ENCODE measurements at places on chromosomes 6 and 20.

GRCh38 chr6:156971153-156971885 lies 194.1 kb downstream of the ARID1B start:
- no peak for DNase-seq
- no peak overlapping the region for H3K27ac ChIP-seq
- no peak overlapping the region for H3K4me3 ChIP-seq
- peaks cover 64% of the 10 kb centered on the region for H3K4me1 ChIP-seq
- H3K36me3 ChIP-seq: no peaks in the 10 kb centered on the region

- no peak overlapping the region for H3K4me3 ChIP-seq
- no peaks in the 10 kb centered on the region for H3K36me3 ChIP-seq
- H3K27me3 ChIP-seq: no peaks in the 10 kb centered on the region
- no peak overlapping the region for H3K27ac ChIP-seq
Observed at GRCh38 chr6:164563924-164564323, 745.5 kb downstream of the C6orf118 start.

DNA sequence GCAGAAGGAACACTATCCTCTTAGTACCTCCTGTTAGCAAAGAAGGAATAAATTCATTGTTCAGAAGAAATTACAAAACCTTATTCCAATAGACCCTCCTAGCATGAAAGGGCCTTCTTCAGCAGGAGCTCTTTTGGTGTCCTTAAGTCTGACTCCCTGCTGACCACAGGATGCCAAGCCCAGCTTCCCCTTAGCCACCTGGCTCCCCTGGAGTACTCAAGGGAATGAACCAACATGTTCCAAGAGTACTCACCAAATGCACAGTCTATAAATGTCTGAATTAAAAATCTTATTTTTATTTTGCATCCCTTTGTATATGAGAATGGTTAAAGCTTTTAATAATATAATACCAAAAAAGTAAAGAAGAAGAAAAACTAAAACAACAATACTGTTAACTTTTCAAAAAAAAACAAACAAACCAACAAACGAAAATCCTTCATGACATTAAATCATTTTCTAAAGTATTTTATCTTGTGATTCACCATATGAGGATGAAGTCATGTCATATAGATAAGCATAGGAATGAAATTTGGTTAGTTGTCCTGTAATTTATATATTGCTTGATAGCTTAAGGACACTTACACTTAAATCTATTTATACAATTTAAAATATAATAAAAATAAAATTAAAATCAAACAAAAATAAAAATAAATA lies 1355.1 kb downstream of the HACE1 start:
- H3K4me3 ChIP-seq: no peak overlapping the region
- DNase-seq: no peak
- no peaks in the 10 kb centered on the region for H3K36me3 ChIP-seq

GRCh38 chr20:47711046-47711752 lies 74.1 kb downstream of the SULF2 start:
- no peak overlapping the region for H3K27ac ChIP-seq
- H3K4me1 ChIP-seq: no peaks in the 10 kb centered on the region
- no peak overlapping the region for H3K4me3 ChIP-seq
- H3K36me3 ChIP-seq: no peaks in the 10 kb centered on the region
- no peak for DNase-seq

- DNase-seq: no peak
- peak within 1 kb of the TSS; percentile 78 for H3K27ac ChIP-seq
- peaks cover 23% of the 10 kb centered on the region for H3K4me1 ChIP-seq
- H3K36me3 ChIP-seq: peaks cover 32% of the 10 kb centered on the region
Observed at GRCh38 chr6:31157513-31158139, at the start of gene CCHCR1. Gene CCHCR1, minus strand, starts transcription at chr6:31157802. Its CDS starts 202 bp downstream, at chr6:31157600.

DNA sequence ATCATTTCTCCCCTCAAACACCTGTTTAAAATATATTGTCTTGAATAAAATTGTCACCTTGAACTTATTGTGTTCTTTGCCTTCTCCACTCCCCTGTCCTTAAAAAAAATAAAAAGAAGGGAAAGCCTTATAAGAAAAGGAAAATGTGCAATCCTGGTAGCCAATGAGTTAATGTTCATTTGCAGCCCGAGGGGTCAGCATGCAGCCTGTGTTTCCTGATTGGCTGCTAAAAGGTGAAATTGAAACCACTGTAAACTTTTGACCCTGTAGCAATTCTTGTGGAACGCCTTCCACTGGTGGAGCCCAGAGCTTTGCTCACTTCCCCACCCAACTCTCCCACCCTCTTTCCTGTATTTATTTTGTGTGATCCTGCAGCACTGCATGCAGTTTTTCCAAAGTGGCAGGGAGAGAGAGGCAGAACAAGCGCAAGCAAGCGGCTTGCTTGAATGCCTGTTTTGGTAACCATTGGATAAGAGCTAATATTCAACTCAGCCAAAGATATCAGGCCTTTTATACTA lies 74.9 kb downstream of the NCOA3 start:
- peak overlapping the region; percentile 22 for H3K27ac ChIP-seq
- H3K27me3 ChIP-seq: no peaks in the 10 kb centered on the region
- DNase-seq: peak; percentile 57
- peaks cover 68% of the 10 kb centered on the region for H3K4me1 ChIP-seq
- H3K36me3 ChIP-seq: peaks cover 4% of the 10 kb centered on the region

DNA sequence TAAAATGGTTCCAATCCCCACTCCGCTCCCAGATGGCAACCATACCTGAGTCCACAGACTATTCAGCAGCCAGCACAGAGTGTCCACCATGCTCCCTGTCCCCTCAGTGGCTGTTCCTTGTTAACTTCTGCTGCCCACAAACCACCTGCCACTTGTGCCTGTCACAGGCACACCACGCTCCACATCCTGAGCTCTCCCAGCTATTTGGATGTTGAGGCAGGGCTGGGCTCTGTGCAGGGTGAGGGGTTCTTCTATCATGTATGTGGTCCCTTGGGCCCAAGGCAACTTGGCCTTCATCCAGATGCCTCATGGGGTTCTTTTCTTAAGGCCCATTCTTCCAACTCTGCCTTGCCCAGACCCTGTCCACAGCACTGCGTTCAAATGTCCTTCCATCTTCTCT lies 34.0 kb upstream of the NXT1 start:
- H3K36me3 ChIP-seq: no peaks in the 10 kb centered on the region
- H3K4me3 ChIP-seq: no peak overlapping the region
- H3K4me1 ChIP-seq: no peaks in the 10 kb centered on the region
- H3K27ac ChIP-seq: no peak overlapping the region

- peak overlapping the region; percentile 80 for H3K4me3 ChIP-seq
- peaks cover 50% of the 10 kb centered on the region for H3K4me1 ChIP-seq
- peak overlapping the region; percentile 96 for H3K27ac ChIP-seq
Observed at GRCh38 chr6:32177183-32177787, 920 bp upstream of the RNF5 start.

DNA sequence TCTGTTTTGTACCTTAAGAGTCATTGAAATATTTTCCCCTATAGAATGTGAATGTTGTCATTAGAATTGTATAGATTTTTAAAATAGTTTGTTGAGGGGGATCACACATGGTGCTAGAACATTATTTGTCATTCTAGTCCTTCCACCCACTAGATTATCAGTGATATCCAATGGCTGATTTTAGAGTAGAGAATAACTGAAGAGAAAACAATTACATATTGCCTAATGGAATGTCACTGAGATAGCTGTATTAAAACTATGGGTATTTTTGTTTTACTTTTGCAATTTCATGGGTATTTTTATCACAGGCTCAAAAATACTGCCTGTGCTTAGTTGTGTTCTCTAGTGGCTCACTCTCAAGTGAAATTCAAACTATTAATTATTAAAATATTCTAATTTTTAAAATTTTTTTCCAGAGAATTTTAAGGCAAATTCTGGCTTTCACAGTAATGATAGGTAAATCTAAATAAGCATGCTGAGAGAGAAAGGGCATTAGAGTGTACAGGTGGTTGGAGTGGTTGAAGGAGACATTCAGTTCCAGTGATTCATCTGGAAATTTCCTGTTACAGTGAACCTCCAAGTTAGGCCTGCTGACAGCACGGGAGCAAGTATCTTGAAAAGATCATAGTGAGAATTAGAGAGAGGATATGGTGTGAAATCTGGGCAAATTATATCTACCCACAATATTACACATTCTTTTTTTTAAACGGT lies 399.6 kb downstream of the NKAIN2 start:
- H3K27ac ChIP-seq: no peak overlapping the region
- H3K27me3 ChIP-seq: no peaks in the 10 kb centered on the region
- H3K4me3 ChIP-seq: no peak overlapping the region
- H3K36me3 ChIP-seq: no peaks in the 10 kb centered on the region
- H3K4me1 ChIP-seq: no peaks in the 10 kb centered on the region

DNA sequence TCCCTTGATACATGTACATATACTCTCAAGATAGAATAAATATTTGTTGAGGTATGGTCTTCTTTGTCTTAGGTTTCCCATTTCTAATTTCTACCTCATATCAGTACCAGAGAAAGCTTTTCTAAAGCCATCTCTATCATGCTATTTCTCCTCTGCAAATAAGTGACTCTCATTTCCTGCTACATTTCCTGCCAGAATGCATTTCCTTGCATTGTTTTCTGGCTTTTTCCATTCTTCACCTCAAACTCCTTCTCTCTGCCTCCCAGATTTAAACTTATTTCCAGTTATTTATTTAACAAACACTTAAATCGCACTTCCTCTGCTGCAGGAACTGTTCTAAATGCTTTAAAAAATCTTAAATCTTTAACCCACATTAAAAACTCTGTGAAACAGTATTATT lies 74.4 kb upstream of the STMND1 start:
- no peak overlapping the region for H3K27ac ChIP-seq
- no peaks in the 10 kb centered on the region for H3K27me3 ChIP-seq
- no peaks in the 10 kb centered on the region for H3K36me3 ChIP-seq
- peaks cover 6% of the 10 kb centered on the region for H3K4me1 ChIP-seq

DNA sequence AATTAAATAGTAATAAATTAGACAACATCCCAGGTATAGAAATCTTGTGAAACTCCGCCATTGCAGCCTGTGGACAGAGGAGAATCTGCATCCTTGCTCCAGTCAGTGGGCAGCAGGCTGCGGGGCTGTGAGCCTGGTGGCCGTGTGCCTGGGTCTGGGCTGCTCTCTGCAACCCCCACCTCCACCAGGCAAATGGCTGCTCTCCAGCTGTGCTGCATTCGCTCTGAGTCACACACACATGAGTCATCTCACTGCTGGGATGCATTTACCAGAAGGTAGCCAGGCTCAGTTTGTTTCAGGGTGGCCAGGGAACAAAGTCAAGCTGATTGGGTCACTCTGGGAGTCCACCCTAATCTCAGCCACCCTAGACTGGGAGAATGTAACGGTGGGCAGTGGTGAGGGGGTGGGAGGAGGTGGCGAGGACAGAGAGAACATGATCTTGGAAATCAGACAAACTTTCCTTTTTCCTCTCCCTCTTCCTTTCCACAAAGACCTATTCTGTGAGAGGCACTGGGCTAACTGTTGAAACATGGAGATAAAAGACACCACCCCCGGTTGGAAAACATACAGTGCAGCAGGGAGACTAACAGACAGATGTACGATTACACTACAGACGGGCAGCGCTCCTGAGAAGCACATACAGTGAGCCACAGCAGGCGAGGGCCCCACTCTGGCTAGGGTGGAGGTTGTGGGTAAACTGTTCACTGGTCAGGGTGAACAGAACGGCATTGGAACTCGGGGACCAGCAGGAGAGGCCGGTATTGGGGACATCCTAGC lies 59.2 kb downstream of the TRAM2 start:
- H3K4me3 ChIP-seq: no peak overlapping the region
- peaks cover 24% of the 10 kb centered on the region for H3K36me3 ChIP-seq
- H3K27me3 ChIP-seq: no peaks in the 10 kb centered on the region
- peak overlapping the region; percentile 86 for H3K27ac ChIP-seq
- peak; percentile 94 for DNase-seq

DNA sequence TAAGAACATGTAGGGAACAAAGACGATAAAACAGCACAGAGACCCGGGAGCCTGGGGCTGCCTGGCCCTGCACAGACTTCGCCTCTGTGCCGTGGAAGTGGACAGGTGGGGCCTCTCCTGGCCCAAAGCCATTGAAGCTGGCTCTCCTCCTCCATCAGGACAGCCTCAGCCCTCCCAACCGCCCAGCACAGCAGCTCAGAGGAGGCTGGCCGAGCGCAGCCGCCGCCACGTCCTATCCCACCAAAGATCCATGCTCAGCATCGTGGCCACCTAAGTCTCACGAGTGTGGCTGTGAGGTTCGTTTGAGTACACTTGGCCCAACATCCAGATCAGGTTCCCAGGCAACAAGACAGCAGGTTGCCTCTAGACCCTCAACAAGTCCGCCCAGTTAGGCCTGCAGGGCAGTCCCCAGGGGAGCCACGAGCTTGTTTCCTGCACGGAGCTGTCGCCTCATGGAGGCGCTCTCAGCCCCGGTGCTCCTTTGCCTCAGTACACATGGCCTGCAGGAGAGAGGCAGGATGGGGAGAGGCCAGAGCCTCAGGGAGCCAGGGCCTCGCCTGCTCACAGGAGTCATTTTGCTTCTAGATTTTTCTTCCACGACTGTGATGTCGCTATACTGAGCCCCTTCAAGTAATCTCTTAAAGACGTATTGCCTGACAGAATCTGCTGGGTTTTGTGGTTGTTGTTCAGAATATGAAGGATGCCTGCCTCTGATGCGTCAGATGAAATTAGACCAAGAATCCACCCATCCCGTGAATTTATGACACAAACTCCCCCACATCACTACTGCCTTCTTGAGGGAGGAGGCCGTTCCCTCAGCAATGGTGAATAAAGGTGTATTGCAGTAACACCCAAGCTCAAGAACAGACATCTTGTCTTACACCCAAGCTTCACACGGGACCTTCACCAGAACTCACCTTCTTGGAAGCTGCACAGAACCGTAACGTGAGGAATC lies 102.7 kb downstream of the RNASET2 start:
- H3K27me3 ChIP-seq: no peaks in the 10 kb centered on the region
- no peaks in the 10 kb centered on the region for H3K4me1 ChIP-seq
- H3K4me3 ChIP-seq: no peak overlapping the region
- no peaks in the 10 kb centered on the region for H3K36me3 ChIP-seq

DNA sequence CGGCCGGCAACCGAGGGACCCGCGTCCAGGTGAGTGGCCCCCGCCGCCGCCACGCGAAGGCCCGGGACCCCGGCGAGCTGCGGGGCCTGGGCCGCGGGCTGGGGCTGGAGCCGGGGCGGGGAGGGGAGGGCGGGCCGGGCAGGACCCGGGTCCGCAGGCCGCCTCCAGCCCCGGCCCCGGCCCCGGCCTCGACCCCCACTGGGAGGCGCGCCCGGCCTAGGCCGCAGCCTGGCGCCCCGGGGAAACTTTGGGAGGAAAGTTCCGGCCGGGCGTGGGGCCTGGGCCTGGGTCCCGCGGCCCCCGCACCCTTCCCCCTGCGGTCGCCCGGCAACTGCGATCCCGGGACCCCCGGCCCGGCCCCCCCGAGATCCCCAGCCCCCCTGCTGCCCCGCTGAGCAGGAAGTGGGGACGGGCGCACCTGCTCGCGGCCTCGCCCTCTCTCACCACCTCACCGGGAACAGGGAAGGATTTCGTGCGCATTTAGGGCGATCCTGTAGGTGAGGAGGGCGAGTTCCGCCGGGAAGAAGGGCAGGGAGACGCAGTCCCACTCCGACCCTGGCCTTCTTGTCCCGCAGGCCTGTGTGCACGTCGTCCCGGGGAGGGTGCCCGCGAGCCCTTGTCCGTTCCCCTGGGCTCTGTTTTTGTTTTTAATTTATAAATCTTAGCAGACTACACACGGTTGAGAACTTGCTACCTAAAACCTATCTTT lies 402 bp downstream of the OSBPL2 start:
- H3K27ac ChIP-seq: peak overlapping the region; percentile 68
- peak overlapping the region; percentile 79 for H3K4me3 ChIP-seq
- DNase-seq: no peak
